GM23248 (cell line): ENCODE measurements at places on chromosomes 2 and 18. TPM values are rescaled to one million over a fixed set of nuclear protein-coding genes. Genes with fewer than 3 reads are reported as not detected.

DNA sequence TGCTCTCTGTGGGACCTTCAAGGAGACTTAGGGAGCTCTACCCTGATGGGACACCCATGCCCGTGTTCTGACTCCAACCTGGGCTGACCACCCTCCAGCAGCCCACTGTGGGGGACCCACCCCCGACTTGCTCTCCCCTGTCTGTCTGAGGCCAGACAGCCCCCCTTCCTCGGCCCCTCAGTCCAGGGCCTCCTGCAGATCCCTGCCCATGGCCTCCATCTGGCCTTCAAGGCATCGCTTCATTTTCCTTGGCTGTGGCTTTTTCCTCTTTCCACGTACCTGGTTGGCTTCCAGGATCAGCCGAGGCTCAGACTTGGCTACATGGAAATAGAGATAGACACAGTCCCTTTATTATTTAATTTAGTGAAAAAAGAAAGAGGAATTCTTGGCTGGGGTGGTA is 290.0 kb downstream of the CYP26B1 start:
- no peak for DNase-seq

GRCh38 chr2:13034861-13035260 is 318.1 kb downstream of the TRIB2 start:
- no peak for DNase-seq

DNA sequence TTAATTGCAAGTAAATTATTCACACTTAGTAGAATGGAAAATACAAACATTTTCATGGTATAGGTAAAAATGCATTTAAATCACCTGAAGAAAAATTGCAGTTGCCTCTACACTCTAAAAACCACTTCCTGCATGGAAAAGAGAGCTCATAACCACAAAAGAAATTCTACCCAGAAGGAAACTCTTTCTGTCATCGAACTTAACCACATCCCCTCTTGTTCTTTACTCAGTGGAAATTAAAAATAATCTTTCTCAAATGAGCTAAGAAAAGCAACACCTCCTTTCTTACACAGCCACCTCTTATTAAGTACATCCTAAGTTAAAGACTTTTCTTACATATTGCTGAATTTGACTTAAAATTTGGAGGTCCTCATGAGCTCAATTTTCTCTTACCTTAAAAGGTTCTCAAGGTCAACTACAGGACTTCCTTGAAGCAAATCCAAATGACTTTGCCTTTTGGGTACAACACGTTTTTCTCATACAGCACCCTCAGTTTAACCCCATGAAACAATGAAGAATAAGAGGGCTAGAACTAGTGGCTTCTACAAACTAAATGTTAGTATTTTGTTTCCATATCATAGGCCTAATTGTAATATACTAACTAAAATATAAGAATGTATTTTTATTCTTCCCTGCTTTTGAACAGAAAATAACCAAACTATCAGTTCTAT is 109.1 kb upstream of the CRIM1 start:
- DNase-seq: no peak

DNA sequence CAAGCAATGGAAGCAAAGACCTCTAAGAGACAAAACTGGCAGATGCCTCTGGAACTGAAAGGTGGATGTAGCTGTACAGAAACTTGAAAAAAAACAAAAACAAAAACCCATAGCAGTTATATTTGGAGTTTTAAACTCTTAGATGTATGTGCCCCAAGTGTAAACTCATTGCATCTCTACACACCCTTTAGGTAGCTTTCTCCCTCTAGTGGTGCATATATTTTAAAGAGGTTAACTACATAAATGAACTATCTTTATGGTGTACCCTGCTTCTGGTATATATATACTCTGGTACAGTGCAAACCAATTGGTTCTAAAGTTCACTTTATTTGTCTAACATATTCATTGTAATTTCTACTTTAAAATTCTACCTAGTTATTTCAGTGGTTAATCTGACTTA is 518.2 kb downstream of the NRXN1 start:
- no peak for DNase-seq

- DNase-seq: no peak
Measured at GRCh38 chr2:207849443-207849842, 79.7 kb upstream of the FZD5 start.

DNA sequence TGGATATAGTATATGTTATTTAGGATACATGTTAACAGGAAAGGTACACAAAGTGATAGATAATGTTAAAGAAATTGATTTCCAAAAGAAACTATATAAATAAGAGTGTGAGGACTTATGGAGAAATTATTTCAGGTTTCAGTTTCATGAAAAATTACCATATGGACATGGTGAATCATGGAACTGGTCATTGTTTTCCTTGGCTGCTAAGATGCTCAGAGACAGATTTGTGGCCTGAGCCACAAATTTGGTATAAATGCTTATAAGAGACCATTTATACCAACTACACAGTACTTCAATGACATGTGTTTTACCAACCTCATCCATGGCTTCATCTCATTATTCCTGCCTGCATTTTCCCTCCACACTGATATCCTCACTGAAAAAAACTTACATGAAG is 188.1 kb downstream of the FMNL2 start:
- peak; percentile 80 for DNase-seq

DNA sequence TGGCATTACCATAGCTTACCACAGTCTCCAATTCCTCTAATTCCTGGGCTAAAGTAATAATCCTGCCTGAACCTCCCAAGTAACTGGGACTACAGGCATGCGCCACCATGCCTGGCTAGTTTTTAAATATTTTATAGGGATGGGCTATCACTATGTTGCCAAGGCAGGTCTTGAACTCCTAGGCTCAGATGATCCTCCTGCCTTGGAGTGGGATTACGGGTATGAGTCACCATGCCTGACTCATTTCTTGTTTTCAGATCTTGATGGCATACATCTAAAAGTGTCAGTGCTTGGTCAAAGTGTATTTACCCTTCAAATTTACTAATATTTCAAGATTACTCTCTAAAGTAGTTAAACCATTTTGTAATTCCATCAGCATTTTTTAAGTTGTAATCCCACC is 9.4 kb upstream of the SOCS6 start:
- no peak for DNase-seq

GRCh38 chr18:63292831-63293683 is 26.5 kb downstream of the BCL2 start:
- no peak for DNase-seq

GRCh38 chr2:200340508-200341224 is 34.2 kb downstream of the SPATS2L start:
- no peak for DNase-seq

- no peak for DNase-seq
Measured at GRCh38 chr2:141015341-141016047, 1115.3 kb downstream of the LRP1B start.

DNA sequence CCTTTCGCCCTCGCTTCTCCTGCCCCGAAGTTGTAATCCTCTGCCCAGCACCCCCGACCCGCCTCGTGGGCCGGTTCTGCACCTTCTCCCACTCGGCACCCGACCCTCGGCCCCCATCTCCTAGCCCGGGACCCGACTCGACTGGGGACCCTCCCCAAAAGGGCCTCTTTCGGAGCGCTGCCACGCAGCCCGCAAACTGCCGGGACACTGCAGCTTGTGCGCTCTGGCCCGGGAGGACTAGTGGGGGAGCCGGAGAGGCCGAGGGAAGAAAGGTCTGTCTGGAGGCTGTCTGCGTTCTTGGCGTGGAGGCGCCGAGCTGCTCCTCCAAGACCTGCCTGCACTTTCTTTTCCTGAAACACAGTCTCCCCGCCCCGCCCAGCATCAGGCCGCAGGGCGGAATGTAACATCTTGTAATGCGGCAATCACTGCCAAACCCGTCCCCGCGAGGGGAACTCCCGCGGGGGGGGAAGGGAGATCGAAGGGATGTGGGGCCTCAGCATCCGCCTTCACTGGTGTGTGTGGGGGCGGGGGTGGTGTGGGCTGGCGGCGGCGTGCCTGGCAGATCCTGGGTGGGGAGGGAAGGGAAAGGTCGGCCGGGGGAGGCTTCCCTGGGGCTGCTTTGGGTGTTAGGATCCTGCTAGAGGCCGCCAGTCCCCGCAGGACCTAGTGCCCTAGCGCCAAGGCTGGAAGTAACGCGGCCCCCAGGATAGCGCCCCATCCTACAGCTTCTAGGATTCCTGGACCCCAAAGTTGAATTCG is 7.4 kb downstream of the DLX2 start:
- DNase-seq: peak; percentile 95

OSR1 gene
- 9.1 and 16.9 TPM in 2 replicates for total RNA-seq

FOXI3 gene
- not detected in 2 replicates for total RNA-seq

TTN gene
- not detected in 2 replicates for total RNA-seq
